ENCODE measurements at places on chromosomes 3 and 15.

DNA sequence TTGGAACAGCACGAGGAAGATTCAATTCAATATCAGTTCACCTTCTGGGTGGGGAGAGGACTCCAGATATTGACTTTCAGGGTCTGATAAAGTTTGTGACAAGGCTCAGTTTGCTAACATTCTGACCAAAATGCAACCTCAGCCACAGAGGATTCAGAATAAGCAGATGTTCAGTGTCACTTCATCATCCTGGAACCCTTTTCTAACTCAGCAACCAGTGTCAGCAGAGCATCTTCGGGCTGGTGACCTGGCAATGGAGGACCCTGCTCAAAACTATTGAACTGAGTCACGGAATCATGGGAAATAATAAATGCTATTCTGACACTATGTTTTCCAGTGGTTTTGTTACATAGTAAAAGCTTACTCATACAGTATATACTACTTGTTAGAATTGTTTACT is 433.4 kb upstream of the CFAP20DC start:
- no peak for DNase-seq

- DNase-seq: no peak
Observed at GRCh38 chr3:143989461-143989860, 17.8 kb downstream of the DIPK2A start.

DNA sequence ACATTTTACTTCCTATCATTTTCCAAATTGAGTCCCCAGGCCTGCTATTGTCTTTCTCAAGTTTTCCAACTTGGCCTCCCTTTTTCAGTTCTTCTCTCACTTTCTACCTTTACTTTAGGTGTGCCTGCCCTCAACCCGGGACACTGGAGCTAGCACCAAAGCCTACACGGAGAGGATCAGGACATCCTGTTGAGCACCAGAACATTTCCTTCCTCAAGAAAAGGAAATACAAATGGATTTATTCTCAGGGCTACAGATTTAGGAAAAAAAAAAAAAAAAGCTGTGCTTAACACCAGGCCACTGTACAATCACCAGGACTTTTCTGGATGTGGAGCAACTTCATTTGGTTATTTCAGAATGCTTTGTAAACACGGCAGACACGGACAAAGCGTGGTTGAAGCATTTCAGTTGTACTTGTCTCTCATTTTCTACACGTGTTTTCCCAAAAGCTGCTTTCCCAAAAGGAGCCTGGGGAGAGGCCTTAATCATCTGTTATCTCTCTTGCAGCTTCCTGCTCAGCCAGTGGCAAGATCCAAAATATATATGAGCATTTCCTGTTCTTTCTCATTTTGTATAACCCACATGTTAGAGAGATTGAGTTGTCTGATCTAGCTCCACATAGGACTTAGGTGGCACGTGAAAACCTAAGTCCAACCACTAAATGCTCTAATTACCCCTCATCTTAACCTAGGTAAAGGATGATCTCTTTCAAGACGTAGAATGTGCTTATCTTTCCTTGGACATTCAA is 15.5 kb upstream of the ATP1B3 start:
- DNase-seq: no peak

GRCh38 chr15:48469681-48470080 is 138.5 kb downstream of the DUT start:
- DNase-seq: no peak

DNA sequence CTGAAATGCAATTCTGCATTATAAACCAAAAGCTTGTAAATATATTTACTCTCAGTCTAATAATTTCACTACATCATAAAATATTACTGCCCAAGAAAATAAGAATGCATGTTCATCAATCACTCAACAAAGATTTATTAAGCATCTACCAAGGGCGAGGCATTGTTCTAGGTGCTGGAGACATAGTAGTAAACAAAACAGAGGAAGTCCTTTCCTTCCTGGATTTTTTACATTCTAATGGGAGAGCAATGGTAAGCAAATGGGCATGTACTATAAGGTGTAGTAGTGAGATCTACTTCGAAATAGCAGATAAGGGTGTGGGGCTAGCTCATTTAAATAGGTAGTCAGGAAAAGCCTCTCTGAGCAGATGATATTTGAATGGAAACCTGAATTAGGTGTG is 10.8 kb upstream of the ZFYVE19 start:
- no peak for DNase-seq

GRCh38 chr3:112464264-112464663 is 35.0 kb downstream of the BTLA start:
- DNase-seq: peak; percentile 16

DNA sequence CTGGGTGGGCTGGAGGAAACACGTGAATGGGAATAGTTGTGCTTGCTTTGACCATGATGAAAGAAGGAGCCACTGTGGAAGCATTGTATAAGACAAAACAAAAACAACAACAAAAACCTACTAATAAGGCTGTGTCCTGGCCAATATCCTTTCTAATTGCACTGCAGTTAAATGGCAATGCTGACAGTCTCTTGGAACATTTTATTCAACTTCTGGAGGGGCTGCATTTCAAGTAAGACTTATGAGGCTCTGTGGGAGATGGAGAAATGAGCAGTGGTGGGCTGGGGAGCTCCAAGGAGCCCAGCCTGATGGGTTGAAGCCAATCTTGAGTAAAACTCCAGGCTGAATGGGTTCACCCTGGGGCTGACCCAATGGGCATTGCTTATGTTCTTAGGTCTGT is 99.8 kb upstream of the ROPN1 start:
- no peak for DNase-seq
